HS-5 (cell line): ENCODE measurements at places on chromosomes 4 and X.
A peak's percentile ranks its signal among the peaks of the same experiment; 100 is the strongest.

DNA sequence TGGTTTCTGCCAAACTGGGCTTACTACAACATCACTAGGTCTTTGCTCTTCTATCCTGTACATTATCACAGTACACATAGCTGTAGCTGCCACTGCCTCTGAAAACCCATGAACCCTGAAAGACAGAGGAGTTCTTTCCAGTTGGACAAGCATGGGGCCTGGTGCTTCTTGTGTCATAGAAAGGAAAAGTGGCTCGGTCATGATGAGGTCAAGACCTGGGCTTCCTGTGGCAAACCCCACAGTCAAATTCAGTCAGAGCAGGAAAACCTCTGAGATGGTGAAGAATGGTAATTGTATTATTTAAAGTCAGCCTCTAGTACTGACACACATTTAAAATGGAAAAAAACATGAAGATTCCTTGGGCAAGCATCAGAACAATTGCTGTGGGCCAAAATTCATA lies 133.3 kb upstream of the PRPS2 start:
- no peak for DNase-seq

- no peak for DNase-seq
Observed at GRCh38 chrX:103210056-103210455, 4.9 kb upstream of the BEX4 start.

GRCh38 chrX:7876957-7877356 lies 34.0 kb downstream of the VCX start:
- no peak for DNase-seq

- DNase-seq = no peak
Observed at GRCh38 chr4:112199041-112199440, 32.5 kb upstream of the AP1AR start.

DNA sequence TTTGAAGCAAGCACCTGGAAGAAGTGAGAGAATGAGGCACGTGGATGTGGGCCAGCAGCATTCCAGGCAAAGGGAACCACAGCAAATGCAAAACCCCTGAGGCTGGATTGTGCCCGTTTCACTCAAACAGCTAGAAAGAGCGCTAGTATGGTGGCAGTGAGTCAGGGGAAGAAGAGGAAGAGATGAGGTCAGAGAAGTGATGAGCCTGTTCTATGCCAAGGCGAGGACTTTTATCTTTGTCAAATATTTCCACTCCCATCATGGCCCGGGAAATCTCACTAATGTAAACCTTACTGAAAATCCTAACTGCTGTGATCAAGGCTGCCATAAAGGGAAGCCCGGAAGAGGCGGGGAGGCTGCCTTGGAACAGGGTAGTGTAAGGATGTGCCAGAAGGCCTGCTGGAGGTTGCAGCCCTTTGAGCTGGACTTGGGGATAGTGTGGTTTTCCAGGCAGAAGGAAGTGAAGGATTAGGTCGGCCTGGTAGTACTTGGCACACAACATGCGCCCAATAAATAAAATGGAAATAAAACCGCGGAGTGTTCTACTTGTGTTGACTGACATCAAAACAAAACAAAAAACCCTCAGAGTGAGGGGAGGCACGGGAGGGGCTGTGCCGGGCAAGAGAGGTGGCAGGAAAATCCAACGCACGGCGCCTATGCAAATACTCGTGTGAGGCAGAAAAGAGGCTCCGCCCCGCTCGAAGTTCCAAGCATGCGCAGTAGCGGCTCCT lies 1.2 kb upstream of the CDK16 start:
- peak; percentile 20 for DNase-seq

DNA sequence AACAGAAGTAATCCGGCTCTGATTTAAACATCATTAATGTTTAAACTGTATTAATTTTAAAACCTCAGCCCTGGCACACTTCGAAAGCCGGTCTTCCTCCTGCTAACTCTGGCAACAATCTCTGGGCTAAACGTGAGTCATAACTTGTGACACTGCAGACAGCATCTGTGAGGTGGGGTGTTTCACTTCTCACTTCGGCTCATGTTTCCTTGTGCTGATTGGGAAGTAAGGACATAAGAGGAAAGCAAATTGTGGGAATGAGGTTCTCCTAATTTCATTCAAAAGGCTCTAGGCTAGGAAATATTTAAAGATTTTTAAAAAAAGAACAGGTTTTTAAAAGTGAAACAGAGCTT lies 139.9 kb upstream of the USP9X start:
- no peak for DNase-seq

DNA sequence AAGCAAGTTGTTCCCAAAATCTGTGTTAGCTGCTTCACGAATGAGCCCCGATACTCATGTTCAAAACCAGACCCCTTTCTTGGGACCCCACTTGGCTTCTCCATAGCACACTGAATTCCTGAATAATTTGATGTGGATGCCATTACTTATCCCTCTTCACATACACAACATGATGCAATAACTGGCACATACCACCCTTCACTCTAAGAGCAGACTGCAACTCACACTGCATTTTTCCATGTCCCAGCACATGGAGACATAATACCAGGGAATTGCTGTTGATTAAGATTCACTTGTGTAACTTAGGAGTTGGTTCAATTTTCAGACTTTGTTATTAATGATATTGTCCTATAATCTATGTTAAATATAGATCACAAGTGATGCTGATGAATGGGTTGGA lies 213.4 kb downstream of the MAML3 start:
- DNase-seq = no peak

GRCh38 chr4:169124661-169125060 lies 114.6 kb upstream of the CBR4 start:
- DNase-seq = no peak

GRCh38 chr4:70191647-70192046 lies 3.9 kb upstream of the ODAM start:
- no peak for DNase-seq

DNA sequence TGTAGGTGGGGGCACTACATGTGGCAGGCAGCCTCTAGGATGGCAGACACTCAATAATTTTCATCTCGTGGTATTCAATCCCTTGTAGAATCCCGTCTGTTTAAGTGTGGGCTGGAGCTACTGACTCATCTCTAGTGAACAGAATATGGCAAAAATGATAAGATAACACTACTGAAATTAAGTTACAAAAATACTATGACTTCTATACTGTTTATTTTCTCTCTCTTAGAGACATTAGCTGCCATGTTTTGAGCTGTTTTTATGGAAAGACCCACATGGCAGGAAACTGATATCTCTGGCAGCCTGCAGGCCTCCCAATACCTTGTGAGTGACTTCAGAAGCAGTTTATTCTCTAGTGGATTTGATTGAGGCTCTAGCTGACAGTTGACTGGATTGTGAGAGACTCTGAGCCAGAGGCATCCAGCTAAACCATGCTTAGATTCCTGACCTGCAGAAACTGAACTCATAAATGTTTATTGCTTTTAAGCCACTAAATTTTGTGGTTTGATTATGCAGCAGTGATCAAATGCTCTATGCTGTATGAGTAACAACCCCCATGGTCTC lies 298.8 kb upstream of the CTSO start:
- no peak for DNase-seq

- DNase-seq = no peak
Observed at GRCh38 chr4:159250751-159251325, 148.0 kb downstream of the RAPGEF2 start.

DNA sequence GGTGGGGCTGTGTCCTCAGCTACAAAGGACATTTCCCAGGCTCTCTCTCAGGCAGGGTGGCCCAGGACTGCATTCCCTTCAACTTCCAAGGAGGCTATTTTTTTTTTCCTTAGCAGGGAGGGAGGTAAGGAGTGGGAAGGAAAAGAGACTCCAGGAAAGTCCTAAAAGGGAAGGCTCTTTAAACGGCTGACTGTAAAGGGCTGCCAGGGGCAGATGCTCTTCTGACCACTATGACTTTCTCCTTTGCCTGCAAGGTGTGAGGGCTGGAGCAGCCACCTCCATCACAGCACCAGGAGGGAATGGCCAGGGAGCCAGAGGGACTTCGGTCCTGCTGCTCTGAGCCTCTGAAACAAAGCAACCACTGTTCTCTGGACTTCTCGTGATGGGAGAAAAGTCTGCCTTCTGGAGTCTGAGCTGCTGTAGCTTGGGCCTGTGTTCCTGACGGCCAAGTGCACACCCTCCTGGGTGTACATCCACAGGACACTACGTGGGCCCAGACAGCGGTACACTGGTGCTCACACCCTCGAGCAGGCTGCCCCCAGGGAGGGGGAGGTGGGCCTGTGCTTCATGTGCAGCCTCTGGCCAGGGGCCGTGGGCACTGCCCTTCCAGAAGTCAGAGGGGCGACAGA lies 17.9 kb downstream of the NAT8L start:
- no peak for DNase-seq

DNA sequence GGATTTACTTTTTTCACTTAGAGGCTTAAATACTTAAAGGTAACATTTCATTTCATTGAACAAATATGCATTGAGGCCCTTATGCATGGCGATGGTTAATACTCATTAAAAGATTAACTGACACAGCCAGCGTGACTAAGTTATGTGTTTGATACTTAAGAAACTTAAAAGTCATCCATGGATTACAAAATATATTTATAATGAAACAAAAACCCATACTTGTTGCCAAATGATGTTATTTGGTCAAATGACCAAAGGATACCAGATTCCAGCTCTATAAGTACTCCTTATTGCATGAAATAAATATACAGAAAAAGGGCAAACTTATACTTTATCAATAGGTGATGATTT lies 26.7 kb downstream of the ZNF330 start:
- no peak for DNase-seq

DNA sequence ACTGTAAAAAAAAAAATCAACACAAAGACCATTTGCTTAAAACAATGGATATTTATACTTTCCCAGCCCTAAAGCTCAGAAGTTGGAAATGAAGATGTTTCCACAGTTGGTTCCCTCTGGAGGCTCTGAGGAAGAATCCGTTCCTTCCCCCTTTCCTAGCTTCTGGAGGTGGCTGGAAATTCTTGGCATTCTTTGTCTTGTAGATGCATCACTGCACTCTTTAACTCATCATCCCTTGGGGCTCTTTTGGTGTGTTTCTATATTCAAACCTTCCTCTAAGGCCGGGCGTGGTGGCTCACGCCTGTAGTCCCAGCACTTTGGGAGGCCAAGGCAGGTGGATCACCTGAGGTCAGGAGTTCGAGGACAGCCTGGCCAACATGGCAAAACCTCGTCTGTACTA lies 78.7 kb downstream of the VCX3A start:
- DNase-seq = no peak

- no peak for DNase-seq
Observed at GRCh38 chr4:79178760-79179159, 147.1 kb downstream of the NAA11 start.

- no peak for DNase-seq
Observed at GRCh38 chrX:45554736-45555135, 354.1 kb upstream of the DIPK2B start.

- peak; percentile 51 for DNase-seq
Observed at GRCh38 chr4:141375855-141376254, 155.2 kb downstream of the ZNF330 start.

- DNase-seq = no peak
Observed at GRCh38 chr4:105191621-105192210, 45.0 kb downstream of the TET2 start.

GRCh38 chr4:122895336-122895995 lies 26.9 kb downstream of the NUDT6 start:
- DNase-seq = no peak

DNA sequence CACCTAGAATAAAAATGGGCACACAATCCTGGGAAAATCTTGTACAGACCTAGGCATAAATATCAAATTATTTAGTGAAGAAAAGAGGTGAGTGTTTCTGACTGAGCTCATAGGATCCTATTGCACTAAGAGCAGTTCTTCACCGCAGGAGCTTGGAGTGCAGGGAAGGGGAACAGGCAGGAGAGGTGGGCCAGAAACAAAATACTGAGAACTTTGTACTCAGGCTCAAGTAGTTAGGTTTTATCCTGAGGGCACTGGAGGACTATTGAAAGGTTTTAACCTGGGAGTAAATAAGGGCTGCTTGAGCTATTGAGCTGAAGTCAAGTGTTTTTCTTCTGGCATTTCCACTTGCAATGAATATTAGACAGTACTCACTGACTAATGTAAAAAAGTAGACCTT lies 12.2 kb downstream of the EPHA5 start:
- no peak for DNase-seq

- no peak for DNase-seq
Observed at GRCh38 chr4:59925290-59925689, 1274.8 kb upstream of the ADGRL3 start.

- no peak for DNase-seq
Observed at GRCh38 chrX:31201503-31201902, 129.7 kb upstream of the FTHL17 start.

GRCh38 chrX:53265771-53266574 lies 15.4 kb downstream of the IQSEC2 start:
- no peak for DNase-seq

DNA sequence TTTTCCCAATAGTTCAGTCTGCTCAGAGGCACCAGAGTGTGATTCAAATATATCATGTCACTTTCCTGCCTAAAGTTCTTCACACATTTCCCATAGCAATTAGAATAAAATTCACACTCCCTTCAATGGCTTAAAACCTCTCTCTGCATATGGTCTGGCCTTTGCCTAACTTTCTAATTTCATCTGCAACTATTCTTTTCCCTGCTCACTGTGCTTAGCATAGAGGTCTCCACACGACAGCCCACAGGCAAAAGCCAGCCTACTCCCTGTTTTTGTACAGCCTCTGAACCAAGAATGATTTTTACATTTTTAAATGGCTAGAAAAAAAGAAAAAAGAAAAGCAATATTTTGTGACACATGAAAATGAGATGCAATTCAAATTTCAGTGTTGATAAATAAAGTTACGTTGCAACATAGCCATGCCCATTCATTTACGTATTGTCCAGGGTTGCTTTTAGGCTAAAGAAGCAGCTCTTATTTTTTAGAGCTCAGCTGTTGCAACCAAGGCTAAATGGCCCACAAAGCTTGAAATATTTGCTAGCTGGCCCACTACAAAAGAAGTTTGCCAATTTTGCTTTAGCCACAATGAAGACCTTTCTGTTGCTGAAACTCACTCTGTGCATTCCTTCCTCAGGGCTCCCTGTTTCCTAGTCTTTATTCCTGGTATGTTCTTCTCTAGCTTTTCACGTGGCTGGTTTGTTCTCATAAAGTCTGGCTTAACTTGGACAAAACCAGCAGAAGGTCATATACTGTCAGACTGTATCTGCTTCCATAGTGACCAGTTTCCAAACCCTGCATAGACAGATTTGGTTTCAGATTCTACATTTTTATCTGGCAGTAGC lies 26.6 kb upstream of the IRF2 start:
- DNase-seq = no peak
